ENCODE measurements at places on chromosomes 2 and 18.

- no peak for DNase-seq
Observed at GRCh38 chr18:39607034-39607433, 2041.4 kb upstream of the CELF4 start.

GRCh38 chr2:46051085-46051484 is 246.1 kb upstream of the EPAS1 start:
- DNase-seq: no peak

- DNase-seq: no peak
Observed at GRCh38 chr18:43001821-43002220, 113.7 kb downstream of the RIT2 start.

DNA sequence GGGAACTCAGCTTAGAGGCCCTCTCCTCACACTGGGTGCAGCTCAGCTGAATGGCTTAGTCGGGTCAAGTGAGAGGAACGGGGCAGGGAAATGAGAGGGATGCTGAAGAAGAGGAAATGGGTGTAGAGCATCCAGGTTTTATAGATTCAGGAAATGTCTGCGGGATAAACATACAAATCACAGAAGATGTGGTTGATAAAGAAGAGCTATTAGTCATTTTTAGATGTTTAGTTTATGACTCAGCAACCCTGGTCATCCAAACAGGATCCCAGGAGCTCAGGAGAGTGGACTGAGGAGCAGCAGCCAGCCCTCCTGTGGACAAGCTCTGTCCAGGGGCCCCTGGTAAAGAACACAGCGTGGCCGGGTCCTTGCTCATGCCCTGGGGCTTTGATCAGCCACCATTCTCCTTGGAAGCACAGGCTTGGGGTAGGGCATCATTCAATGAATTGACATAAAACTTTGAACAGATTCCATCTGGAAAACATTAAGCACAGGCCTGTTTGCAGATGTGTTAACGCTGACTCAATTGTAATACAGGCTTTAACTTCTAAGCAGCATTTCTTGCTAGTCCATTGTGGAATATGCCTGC is 83.0 kb downstream of the NPAS2 start:
- no peak for DNase-seq

DNA sequence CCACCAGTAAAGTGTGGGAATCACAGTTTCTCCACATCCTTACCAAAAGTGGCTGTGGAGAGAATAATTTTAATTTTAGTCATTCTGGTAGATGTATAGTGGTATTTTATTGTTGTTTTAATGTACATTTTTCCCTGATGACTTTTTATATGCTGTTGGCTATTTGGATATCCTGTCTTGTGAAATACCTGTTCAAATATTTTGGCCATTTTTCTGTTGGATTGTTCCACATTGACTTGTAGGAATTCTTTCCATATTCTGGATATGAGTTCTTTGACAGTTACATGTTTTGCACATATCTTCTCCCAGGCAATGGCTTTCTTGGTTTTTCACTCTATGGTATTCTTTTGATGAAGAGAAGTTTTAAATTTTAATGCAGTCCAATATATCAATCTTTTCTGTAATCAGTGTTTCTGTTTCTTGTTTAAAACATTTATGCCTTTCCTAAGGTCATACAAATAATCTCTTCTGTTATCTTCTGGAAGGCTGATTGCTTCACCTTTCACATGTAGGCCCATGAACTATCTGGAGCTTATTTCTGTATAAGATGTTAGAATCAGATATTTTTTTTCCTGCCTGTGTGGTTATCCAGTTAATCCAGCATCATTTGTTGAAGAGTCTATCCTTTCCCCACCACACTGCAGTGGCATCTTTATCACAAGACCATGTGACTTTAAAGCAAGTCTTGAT is 19.0 kb downstream of the AFTPH start:
- no peak for DNase-seq

DNA sequence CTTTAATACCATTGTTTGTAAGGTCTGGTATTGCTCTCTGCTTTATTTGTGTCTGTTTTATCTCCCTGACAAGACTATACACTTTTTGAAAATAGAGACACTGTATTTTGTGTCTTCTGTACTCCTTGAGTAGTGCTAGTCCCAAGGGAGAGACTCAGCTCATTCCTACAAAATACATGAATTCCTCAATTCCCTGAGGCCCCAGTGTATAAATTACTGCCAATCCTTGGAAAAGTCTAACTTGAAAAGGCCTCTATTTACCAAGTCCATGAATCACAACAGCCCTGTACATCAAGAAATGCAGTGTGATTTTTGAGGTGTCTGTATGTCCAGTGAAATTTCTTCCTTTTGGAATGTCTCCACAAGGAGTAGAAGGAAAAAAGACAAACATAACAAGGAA is 34.9 kb upstream of the NEDD4L start:
- DNase-seq: no peak

- no peak for DNase-seq
Observed at GRCh38 chr2:214742119-214742518, 67.4 kb downstream of the BARD1 start.

- DNase-seq: no peak
Observed at GRCh38 chr2:181812106-181812743, 79.3 kb upstream of the ITPRID2 start.

- no peak for DNase-seq
Observed at GRCh38 chr18:78056011-78056410, 806.4 kb downstream of the GALR1 start.

DNA sequence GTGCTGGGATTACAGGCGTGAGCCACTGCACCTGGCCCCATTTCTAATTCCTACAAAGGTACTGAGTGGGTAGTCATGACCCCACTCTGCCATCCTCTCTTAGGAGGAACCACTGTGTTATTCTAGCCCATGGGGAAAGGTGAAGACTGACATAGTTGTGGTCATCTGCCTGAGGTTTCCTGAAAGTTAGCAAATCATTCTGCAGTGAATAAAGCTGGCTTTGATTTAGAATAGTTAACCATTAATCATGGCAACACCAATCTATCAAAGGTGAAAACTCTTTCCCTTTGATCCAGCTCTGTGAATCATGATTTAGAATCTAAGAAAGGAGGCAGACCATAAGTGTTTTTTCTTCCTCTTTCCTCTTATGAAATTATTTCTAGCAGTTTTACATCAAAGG is 50.8 kb downstream of the SUMO1 start:
- no peak for DNase-seq

- no peak for DNase-seq
Observed at GRCh38 chr2:29120846-29121245, 5.6 kb downstream of the CLIP4 start.

- peak; percentile 37 for DNase-seq
Observed at GRCh38 chr2:72917138-72917876, at the start of gene EMX1. TSS of gene EMX1 (plus strand) at chr2:72917519. CDS start at chr2:72917853, 334 bp downstream.

Measured in cerebellar cortex (tissue), 1 donor.